ENCODE measurements at places on chromosomes 7 and 10.

- DNase-seq: no peak
Measured at GRCh38 chr7:101287032-101287431, 34.6 kb downstream of the IFT22 start.

DNA sequence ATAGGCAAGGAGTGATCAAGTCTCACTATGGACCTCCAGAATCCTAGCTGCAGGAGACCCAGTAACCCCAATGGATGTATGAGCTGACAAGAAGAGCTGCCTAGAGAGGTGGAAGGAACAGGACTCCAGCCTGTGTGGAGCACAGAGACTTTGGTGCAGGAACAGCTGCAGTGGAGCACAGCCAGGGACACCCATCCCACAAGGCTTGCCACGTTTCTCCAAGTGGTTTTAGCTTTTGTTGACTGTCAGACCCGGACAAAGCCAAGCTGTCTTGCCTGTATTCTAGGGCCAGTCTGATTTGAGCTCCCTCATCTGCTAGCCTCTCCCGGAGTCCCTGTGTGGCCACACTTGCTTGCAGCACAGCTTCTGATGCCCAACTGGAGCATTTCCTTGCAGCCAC is 224.7 kb downstream of the CHRM2 start:
- no peak for DNase-seq

- no peak for DNase-seq
Measured at GRCh38 chr10:13904064-13904463, 317.3 kb downstream of the PRPF18 start.

- no peak for DNase-seq
Measured at GRCh38 chr10:78574547-78574946, 494.2 kb upstream of the ZMIZ1 start.

GRCh38 chr10:3631701-3632330 is 153.2 kb downstream of the KLF6 start:
- no peak for DNase-seq

DNA sequence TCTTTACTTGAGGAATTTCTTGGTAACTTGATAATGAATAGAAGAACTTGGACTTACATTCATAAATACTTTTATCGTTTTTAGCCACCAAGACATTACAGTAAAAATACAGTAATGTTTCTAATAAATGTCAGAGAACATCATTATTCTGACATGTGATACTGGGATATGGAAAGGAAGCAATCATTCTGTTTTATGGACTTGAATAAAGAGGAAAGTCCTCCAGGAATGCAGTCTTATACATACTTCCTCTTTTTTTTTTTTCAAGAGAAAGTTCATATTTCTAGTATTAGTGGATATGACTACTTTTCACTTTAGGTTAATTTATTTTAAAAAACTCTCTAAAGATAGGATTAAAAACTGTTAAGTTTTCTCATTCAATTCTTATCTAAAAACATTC is 220.0 kb upstream of the SEMA3C start:
- no peak for DNase-seq

All from HT1080 (cell line).